ENCODE measurements at places on chromosomes 6 and 20. TPM values are rescaled to one million over a fixed set of nuclear protein-coding genes. Genes with fewer than 3 reads are reported as not detected.

Gene C6orf163
- total RNA-seq: 0.29 TPM

GRCh38 chr20:36925234-36925633 is 26.3 kb downstream of the SAMHD1 start:
- DNase-seq: no peak

Gene LY6G6D
- total RNA-seq: not detected

- DNase-seq: peak; percentile 3
Measured at GRCh38 chr6:122202576-122203137, 196.8 kb upstream of the HSF2 start.

- DNase-seq: no peak
Measured at GRCh38 chr6:14889611-14890593, 356.0 kb upstream of the JARID2 start.

- peak; percentile 63 for DNase-seq
Measured at GRCh38 chr6:132300323-132300949, 100.8 kb downstream of the MOXD1 start.

GRCh38 chr6:119764927-119765681 is 415.5 kb upstream of the MAN1A1 start:
- no peak for DNase-seq

DNA sequence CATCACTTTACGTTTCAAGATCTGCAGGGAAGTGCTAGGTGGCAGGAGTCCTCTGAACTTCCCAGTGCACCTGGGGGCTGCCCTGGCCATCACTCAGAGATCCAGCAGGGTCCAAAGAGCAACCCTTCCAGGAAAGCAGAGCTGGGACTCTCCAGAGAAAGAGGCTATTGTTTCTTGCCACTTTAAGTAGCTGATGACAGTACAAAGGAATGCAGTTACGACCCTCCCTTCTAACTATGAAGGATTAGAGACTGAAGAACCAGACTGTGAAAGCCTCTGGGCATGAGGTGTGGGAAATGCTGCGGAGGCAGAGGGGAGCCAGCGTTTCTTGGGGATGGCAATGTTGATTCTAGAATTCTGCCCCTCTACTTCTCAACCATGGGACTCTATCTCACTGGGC is 189.1 kb upstream of the SUPT3H start:
- peak; percentile 67 for DNase-seq

GRCh38 chr20:18921291-18921690 is 107.7 kb downstream of the SCP2D1 start:
- no peak for DNase-seq

DNA sequence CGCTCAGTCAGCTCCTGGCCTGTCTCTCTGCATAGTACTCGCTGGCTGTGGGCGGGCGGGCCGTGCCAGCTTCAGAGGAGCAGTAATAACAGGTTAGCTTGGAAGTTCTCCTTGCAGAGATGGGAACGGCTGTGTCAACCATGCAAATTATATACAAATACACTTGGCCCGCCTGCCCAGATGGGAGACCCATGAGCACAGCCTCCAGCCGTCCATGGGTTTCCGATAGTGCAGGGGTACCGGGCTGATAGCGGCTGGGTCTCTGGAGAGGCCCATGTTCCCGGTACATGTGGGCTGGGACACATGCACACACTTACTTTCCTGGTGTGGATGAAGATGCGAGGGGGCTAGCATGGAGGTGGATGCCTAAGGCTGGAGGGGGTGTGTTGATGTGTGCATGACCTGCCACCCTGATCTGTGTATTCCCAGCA is 12.8 kb upstream of the ZNF831 start:
- DNase-seq: no peak

- no peak for DNase-seq
Measured at GRCh38 chr20:16692009-16692408, 37.8 kb upstream of the SNRPB2 start.

Gene MEP1A
- not detected for total RNA-seq

Gene KCNB1
- not detected for total RNA-seq

DNA sequence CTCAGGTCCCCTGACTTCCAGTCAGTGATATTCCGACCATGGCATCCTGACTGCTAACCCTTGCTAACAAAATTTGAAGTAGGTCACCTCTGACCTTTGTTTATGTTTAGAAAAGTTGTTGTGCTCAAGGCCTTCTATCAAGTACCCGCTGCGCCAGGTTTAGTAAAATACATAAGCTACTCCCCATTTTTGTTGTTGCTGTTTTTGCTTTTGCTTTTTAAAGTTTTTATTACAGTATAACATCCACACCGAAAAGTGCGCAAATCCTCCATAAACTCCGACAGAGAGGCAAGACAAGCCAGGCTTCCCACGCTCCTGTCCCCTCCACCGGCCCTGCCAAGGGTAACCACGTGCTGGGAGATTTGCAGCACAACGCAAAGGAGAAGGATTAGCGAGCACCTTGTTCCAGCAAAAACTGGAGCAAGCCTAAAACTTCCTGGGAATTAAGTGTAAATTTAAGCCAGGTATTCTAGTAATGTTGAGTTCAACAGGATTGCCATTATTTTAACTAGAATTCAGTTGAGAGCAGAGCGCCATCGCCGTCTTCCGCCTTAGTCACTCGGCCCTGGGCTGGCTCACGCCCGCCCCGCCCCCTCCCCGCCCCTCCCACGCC is 17.8 kb upstream of the HMGN4 start:
- DNase-seq: no peak

Data from RPMI7951 (cell line).